Nasal cavity respiratory epithelium epithelial cell of viscerocranial mucosa (primary cell): ENCODE measurements at places on chromosomes 16 and 17. TPM values are rescaled to one million over a fixed set of nuclear protein-coding genes. Genes with fewer than 3 reads are reported as not detected.

CYB561 gene
- total RNA-seq = 26.6 and 34.9 TPM in 2 replicates

TMC5 gene
- 0.34 and 2.3 TPM in 2 replicates for total RNA-seq

ELMO3 gene
- total RNA-seq = 21.9 and 25.2 TPM in 2 replicates

DBNDD1 gene
- 4.4 and 5.1 TPM in 2 replicates for total RNA-seq
